AG08396 (cell line): ENCODE measurements at places on chromosomes 7 and 10.
A peak's percentile ranks its signal among the peaks of the same experiment; 100 is the strongest.

DNA sequence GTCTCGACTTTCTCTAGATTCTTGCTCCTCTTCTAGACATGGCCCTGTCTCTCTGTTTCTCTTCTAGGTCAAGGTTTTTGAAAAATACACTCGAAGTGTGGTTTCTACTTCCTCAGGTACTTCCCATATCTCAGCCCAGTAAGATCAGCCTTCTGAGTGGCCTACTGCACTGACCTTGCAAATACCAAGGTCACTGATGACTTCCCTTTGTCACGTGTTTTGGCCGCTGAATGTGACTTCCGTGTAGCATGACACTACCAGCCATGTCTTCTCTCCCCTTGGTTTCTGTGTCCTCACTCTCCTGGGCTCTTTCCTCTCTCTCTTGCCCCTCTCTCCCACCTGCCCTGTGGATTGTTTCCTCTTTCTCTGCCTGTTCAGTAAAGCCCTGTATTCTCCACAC is 7.9 kb upstream of the WIPF3 start:
- no peak for DNase-seq

- peak; percentile 94 for DNase-seq
Measured at GRCh38 chr10:133261726-133262325, 14.8 kb downstream of the ADAM8 start.

DNA sequence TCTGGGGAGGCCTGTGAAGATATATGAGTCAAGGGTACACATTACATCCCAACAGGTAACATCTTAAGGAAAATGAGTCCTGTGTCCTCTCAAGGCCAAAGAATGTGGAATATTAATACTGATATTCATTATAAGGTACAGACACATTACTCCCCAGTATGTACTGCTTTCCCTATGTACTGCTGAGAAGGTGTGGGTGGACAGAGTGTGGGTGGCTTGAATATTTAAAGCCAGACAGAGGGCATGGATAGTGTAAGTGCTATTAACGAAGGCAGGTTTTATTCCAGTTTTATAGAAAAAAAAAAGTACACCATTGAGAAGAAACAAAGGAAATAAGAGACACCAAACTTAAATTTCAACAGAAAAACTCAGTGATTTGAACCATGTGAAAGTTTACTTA is 1054.4 kb downstream of the XPNPEP1 start:
- DNase-seq = no peak

DNA sequence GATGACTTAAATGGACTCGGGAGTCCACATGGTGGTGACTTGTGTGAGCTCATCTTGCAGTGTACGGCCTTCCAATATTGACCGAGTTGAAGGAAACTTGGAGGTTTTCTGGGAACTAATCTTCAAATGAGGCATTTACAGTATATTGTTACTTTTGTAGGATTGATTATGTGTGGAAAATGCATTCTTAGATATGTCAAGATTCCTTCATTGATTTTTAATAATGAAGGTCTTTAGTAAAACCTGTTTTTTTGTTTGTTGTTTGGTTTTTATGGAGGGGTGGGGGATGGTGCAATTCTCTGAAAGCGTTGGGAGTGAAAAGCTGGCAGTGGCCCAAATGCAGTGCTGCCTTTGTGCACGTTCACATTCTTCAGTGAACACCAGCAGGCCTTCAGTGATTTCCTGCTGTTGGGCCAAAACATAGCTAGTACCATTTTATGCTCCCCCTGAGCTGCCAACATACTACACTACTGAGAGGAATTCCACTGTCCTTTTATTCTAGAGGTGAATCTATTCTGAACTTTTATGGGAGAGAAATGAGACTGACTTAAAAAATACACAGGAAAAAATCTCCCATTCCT is 50.4 kb downstream of the CCNY start:
- DNase-seq = no peak

DNA sequence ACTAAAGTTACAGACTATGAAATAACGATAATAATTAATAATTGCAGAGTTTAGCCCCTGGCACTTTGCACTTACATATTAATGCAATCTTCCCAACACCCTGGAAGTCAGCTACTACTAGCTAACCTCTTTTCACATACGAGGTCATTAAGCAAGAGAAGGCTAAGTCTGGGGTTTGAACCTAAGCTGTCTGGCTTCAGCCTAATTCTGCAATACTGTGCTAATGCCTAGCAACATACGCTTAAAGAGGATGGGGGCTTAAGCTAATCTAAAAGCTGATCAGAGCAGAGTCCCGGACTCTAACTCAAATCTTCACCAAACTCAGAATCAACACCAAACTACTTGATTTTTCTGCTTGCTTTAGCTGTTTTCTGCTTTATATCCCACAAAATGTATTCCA is 168.7 kb upstream of the GNAI1 start:
- DNase-seq = no peak

- DNase-seq = no peak
Measured at GRCh38 chr10:132095403-132096113, 29.8 kb downstream of the JAKMIP3 start.

GRCh38 chr7:151592868-151593486 is 73.3 kb upstream of the RHEB start:
- DNase-seq = peak; percentile 85

DNA sequence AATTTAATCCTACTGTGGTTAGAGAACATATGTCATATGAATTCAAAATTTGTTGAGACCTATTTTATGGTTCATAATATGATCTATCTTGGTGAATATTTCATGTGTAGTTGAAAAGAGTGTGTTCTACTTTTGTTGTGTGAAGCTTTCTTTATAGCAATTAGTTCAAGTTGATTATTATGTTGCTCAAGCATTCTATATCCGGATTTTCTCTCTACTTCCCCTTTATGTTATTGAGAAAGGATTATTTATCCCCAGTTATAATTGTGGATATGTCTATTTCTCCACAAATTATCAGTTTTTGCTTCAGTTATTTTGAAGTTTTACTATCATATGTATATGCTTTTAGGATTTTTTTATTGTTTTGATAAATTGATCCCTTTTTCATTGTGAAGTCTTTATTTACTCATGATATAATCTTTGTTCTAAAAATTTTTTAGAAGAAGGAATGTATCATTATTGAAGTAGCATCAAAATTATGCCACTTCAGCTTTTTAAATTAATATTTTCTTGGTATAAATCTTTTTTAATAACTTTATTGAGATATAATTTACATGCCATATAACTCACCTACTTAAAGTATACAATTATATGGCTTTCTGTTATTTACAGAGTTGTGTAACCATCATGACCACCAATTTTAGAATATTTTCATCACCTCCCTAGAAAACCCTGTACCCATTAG is 12.0 kb upstream of the MEST start:
- no peak for DNase-seq
